A375 (cell line): ENCODE measurements at places on chromosomes 2 and 18. TPM values are rescaled to one million over a fixed set of nuclear protein-coding genes. Genes with fewer than 3 reads are reported as not detected.

The MYO7B gene
- 0.79 and 0.80 TPM in 2 replicates for total RNA-seq

The ASB1 gene
- 29.0 and 29.5 TPM in 2 replicates for total RNA-seq

The CLEC4F gene
- not detected in 2 replicates for total RNA-seq

The CDKL4 gene
- total RNA-seq: 0.19 TPM in 1 of 2 replicates, not detected in the other

The ATOH8 gene
- total RNA-seq: 7.6 and 10.0 TPM in 2 replicates

The PFN4 gene
- total RNA-seq: 1.4 and 3.4 TPM in 2 replicates

The ALPI gene
- total RNA-seq: not detected in 2 replicates

The CAPN14 gene
- 0.88 and 0.98 TPM in 2 replicates for total RNA-seq

The CREG2 gene
- total RNA-seq: not detected in 2 replicates

The UBXN2A gene
- total RNA-seq: 13.3 and 14.9 TPM in 2 replicates

The EPHA4 gene
- 8.0 and 10.2 TPM in 2 replicates for total RNA-seq

The TMEM163 gene
- total RNA-seq: 0.11 and 0.42 TPM in 2 replicates

The CYB5A gene
- 17.3 and 24.2 TPM in 2 replicates for total RNA-seq

The DSG4 gene
- total RNA-seq: not detected in 2 replicates

The KCNS3 gene
- 2.8 and 11.2 TPM in 2 replicates for total RNA-seq

The MEP1B gene
- total RNA-seq: not detected in 2 replicates

The VWC2L gene
- total RNA-seq: not detected in 2 replicates

The PTH2R gene
- 0.11 TPM in 1 of 2 replicates, not detected in the other for total RNA-seq
